ENCODE measurements at places on chromosomes 3 and 15.

DNA sequence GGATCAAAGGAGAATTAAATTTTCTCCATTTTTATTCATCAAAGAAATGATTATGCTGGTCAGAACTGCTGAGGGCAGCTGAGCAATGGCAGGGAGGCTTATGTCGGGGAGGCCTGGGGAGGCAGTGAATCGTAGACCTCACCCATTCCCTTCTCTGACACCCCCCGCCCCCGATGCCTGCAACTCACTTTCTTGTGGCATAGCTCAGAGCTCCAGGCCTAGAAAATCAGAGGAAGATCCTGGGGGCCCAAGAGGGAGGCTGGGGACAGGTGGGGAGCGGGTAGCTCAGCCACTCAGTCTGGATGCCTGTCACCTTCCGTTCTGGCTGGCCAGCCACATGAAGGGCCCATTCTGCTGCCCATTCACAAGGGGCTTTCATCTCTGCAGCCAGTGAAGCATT, 1.1 kb upstream of the DNAH1 start:
- DNase-seq: no peak

GRCh38 chr3:193388361-193388760, 9.8 kb upstream of the ATP13A5 start:
- no peak for DNase-seq

DNA sequence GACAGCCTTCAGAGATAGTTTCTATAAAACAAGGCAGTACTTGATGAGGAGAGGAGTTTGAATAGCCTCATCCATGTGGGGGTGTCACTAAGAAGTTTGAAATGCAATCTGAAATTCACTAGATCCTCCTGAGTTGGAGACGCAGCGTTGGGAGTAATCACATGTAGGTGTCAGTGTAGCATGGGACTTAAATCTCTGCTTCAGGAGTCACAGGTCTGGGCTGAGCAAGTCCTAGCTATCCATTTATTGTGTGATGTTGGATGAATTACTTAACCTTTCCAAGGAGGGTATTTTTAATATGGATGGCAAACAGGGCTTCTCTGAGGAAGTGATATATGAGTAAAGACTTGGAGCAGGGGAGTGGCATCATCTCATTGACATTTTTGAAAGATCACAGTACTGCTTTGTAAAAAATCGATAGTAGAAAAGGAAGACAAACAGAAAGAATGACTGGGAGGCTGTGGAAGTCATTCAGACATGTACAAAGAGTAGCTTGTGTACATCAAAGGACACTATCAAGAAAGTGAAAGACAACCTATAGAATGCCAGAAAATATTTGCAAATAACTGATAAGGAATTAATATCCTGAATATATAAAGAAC, 17.1 kb downstream of the CP start:
- DNase-seq: no peak

- DNase-seq: no peak
Measured at GRCh38 chr3:178841011-178841410, 230.6 kb downstream of the ZMAT3 start.

DNA sequence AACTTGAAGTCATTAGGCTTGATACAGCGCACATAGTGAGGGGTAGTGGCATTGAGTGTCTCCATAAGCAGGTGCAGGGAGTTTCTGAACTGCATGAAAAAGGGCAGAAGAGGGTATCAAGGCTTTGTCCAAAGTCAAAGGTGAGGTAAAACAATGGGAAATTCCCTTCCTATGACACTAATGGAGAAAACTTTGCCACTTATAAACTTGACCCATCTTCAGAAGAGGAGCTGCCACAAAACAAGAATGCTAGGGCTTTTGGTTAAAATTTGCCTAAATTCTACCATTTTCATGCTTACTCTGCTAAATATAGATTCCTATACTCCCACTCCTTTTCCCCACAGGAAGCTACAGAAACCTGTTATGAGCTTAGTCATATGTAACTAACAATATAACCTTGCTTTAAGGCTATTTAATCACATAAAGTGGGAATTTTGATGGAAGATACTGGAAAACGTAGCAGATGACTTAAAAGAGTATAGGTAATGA, 87.5 kb upstream of the MYO5C start:
- DNase-seq: no peak

GRCh38 chr15:83581381-83581780, 72.5 kb upstream of the ADAMTSL3 start:
- DNase-seq: no peak

DNA sequence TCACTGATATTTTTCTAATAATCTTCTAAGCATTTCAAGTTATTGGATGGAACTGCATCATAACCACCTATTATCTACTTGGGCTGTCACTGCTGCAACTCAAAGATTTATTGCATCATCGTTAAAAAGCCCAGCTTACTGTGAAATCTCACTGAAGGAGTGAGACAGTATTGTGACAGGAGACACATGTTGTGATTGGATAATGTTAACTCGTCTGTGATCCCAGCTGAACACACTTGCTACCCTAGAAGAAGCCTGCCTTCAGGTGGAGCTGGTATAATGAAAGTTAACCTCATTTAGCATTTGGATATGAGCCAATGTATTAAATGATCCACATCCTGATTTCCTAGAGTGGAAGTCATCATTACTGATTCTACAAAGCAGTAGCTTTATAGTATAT, 138.1 kb downstream of the MAP2K5 start:
- no peak for DNase-seq

GRCh38 chr3:53956586-53956985, 64.9 kb upstream of the SELENOK start:
- DNase-seq: no peak

- DNase-seq: no peak
Measured at GRCh38 chr15:35697549-35698299, 151.8 kb upstream of the DPH6 start.

DNA sequence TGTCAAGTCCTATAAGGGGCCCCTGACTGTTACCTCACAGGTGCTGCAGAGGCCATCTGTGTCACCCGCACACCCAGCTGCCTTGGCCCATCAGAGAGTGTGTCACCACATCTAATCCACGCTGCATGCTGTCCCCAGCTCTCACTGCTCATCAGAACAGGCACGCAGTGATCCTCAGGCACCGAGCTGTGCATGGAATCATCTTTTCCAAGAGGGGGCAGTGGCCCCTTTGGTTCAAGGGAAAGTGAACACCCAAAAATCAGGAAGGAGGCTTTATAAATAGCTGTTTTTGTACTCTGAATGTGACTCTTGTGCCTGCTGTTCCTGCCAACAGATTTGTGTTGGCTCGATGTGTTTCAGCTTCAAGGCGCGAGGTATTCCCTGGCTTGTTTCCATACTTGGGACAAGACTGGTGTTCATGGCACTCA, 110.3 kb upstream of the ETV5 start:
- DNase-seq: no peak

DNA sequence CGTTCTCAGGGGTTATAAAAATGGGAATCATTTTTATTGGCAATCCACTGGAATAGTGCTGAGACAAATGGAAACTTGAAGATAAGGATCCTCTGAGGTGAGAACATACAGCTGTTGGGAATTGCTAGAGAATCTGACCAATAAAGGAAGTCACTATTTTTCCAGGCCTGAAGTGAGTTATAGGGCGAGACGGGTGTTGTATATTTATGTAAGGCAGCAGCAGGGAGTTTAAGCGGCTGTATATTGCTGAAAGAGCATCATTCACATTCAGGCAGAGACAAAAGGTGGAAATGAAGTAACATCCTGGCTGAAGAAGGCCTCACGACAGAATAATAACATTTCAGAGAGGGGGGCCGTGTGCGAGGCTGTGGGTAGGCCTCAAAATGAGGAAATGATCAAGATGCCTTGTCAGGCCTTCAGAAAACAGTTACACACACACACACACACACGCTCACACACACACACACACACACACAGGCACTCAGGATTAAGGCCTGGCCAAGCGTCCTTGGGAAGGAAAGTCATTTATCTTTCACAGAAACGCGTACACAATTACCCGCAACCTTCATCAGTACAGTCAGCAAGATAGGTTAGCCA, 964.9 kb upstream of the NR2F2 start:
- DNase-seq: no peak

DNA sequence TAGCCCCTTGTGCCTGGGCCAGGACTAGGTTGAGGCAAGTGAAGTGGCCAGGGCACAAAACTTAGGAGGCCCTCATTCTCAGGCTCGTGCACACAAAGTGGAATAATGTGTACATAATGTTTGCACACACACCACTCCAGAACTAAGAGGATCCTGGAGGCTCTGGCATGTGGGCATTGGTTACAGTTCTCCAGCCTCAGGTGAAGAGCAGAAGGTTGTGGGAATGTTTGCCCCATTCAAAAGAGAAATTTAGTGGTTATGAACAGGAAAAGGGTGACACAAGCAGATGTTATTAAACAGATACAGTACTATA, 31.3 kb downstream of the ASB7 start:
- DNase-seq: no peak
